H9 (cell line): ENCODE measurements at places on chromosomes 5 and 9.

DNA sequence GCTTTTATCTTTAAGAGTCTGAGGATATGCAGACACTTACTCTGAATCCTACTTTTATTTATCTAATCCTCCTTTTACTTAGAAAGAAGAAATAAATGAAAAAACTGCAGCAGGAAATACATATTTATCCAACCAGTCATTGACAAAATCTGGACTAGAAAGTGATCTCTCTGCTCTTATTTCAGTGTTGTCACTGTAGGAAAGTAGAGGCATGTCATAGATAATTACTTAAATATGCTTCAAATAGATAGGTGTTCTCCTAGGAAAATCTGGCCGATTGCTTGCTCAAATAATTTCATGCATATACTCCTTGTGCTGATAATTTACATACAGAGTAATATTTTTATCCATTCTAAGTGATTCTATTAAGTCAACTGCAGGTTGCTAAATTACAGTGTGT lies 2001.9 kb upstream of the C9orf72 start:
- no peak for DNase-seq
- H3K4me1 ChIP-seq: no peaks in the 10 kb centered on the region
- H3K27me3 ChIP-seq: no peaks in the 10 kb centered on the region
- no peak overlapping the region for H3K27ac ChIP-seq

DNA sequence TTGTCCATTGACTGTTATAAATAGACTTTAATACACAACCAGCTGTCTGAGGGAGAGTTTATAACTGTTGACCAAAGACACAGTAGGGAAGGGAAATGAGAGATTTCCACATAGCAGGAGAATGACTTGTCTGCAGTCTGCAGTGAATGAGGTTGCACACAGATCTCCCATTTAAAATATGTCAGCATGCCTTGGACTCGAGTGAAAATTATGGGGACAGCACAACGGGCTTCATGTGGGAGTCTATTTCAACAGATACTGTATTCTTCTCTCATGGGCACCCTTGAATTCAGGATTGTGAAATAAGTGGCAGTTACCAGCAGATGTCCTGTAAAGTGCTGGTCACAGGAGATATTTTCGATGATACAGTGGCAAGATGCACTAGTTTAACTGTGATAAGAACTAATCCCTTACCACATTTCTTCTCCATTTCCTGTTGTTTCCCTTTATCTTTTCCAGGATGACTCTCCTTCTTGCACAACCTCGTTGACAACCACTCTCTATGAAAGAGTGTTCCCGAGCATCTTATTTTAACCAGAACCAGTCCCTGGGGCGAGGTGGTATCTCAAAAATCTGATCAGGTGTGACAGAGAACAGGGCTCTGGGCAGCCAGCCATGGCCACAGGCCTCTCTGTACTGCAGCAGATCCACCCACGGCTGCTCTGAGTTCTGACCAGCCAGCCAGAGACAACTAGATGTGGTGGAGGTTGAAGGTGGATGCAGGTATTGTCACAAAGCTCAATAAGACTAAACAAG lies 51.5 kb upstream of the MAP3K1 start:
- H3K27me3 ChIP-seq: no peaks in the 10 kb centered on the region
- no peak for DNase-seq
- H3K27ac ChIP-seq: no peak overlapping the region
- H3K4me1 ChIP-seq: no peaks in the 10 kb centered on the region; the same call in 1 of the 2 replicates
- no peaks in the 10 kb centered on the region for H3K36me3 ChIP-seq
- H3K4me3 ChIP-seq: no peak overlapping the region

- H3K4me3 ChIP-seq: no peak overlapping the region
- no peak overlapping the region for H3K27ac ChIP-seq
- H3K27me3 ChIP-seq: no peaks in the 10 kb centered on the region
- H3K4me1 ChIP-seq: peaks cover 3% of the 10 kb centered on the region; the same call in 1 of the 2 replicates
Observed at GRCh38 chr9:125703662-125704061, 3.3 kb downstream of the MAPKAP1 start.

GRCh38 chr5:92309336-92309991 lies 926.3 kb upstream of the ARRDC3 start:
- no peak overlapping the region for H3K4me3 ChIP-seq
- no peaks in the 10 kb centered on the region for H3K4me1 ChIP-seq
- H3K27me3 ChIP-seq: no peaks in the 10 kb centered on the region
- no peak overlapping the region for H3K27ac ChIP-seq
- H3K36me3 ChIP-seq: no peaks in the 10 kb centered on the region

DNA sequence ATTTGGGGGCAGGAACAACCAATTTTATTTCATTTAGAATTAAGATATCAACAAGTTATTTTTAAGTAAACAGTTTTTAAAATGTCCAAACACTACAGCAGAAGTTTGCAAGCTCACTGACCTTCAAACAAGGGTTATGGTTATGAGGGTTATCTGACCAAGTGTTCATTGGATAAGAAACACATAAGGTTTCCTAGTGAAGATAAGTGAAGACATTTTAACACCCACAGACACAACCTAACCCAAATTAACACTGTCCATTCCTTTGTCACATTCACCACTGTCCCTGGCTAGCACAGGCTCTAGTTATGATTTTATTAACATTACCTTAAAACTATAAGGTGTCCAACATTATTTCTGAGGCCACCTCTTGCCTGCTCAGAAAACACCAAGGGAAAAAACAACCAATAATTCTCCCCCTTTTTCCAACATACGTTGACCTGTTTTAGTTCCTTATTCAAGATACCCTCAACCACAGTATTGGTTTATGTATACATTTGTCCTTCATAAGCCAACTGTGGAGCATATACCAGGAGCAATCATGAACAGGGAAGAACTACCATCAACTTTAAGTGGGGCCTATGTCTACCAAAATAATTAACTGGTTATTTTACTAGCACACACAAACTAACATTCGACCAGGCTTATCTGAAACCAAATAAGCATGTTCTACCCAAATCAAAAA lies 4.0 kb downstream of the ETF1 start:
- peaks cover 62% of the 10 kb centered on the region for H3K36me3 ChIP-seq
- H3K4me1 ChIP-seq: no peaks in the 10 kb centered on the region
- H3K27me3 ChIP-seq: no peaks in the 10 kb centered on the region
- H3K27ac ChIP-seq: no peak overlapping the region
- H3K4me3 ChIP-seq: no peak overlapping the region

GRCh38 chr5:154058055-154059038 lies 19.6 kb downstream of the MFAP3 start:
- peaks cover 7% of the 10 kb centered on the region; the same call in 1 of the 2 replicates for H3K36me3 ChIP-seq
- no peak for DNase-seq
- H3K27me3 ChIP-seq: no peaks in the 10 kb centered on the region
- no peak overlapping the region for H3K27ac ChIP-seq

DNA sequence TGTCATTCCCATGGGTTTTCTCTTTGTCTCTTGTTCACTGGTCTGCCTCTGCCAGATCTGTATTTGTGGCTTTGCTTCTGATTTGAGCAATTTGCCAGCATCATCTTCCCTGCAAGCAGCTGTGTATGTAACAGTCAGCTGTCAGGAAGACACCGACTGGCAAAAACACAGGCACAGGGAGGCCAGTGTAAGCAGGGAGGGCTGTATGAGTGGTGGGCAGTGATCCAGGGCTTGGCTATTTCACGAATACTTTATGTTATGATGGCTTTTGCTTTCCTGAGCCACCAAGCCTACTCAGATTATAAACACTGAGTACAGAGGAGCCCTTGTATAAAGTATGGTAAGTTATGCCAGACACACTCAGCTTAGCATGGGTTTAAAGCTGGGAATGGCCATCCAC lies 11.6 kb downstream of the BNIP1 start:
- H3K4me3 ChIP-seq: no peak overlapping the region
- H3K27ac ChIP-seq: no peak overlapping the region
- no peak for DNase-seq
- H3K36me3 ChIP-seq: peaks cover 2% of the 10 kb centered on the region; the same call in 1 of the 3 replicates

- H3K27ac ChIP-seq: no peak overlapping the region
- no peaks in the 10 kb centered on the region for H3K27me3 ChIP-seq
- H3K4me1 ChIP-seq: no peaks in the 10 kb centered on the region
- no peaks in the 10 kb centered on the region for H3K36me3 ChIP-seq
- DNase-seq: no peak
Observed at GRCh38 chr5:144468571-144468970, 297.9 kb downstream of the KCTD16 start.

GRCh38 chr5:180133971-180134508 lies 62.5 kb upstream of the RNF130 start:
- DNase-seq: no peak
- H3K4me1 ChIP-seq: no peaks in the 10 kb centered on the region
- no peaks in the 10 kb centered on the region for H3K27me3 ChIP-seq
- H3K36me3 ChIP-seq: no peaks in the 10 kb centered on the region
